Amygdala (tissue), 56 donors: ENCODE measurements at places on chromosomes 16 and 17.

DNA sequence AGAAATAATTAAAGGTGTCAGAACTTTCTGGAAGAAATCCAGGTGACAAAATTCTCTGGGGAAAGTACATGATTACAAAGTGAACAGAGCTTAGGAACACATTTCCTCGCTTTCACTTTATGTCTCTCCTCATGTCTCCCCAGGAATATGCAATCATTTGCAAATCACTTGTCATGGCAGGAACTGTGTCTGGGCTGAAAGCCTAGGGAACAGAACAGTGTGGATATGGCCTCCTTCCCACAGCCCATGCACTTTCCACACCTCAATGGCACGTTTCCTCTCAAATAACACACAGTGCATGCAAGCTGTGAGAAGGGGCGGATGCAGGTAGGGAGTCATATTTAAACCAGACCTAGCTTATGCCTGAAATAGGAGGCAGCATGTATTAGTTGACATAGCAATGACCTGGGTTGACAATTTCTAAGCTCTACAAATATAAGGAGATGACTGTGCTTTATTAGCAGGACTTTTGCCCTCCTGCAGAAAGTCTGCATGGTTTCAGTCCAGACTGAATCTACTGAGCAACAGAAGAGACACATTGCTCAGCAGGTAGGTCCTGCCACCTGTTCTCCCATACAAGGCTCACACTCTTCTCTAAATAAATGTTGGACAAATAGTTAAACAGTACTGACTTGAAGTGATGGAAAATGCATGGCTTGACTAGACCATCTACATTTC, 236.0 kb upstream of the ELAC2 start:
- DNase-seq = no peak

GRCh38 chr17:70552230-70552981, 383.1 kb downstream of the KCNJ2 start:
- DNase-seq = no peak

DNA sequence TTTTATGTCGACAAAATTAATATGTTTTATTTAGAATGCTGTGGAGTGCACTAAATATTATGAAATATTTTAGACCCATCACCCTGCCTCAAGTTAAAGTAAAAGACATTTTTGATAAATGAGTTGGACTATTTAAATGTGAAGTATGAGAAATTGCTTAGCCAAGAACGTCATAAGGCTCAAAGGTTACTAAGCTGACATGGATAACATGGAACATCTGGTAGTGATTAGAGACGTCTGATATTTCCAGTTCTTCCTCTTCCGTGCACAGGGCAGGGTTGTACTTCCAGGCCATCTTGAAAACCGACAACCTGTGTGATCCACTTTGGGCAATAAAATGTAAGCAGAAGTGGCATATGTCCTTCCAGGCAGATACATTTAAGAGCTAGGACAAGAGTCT, 7.2 kb upstream of the CCL8 start:
- DNase-seq = no peak

DNA sequence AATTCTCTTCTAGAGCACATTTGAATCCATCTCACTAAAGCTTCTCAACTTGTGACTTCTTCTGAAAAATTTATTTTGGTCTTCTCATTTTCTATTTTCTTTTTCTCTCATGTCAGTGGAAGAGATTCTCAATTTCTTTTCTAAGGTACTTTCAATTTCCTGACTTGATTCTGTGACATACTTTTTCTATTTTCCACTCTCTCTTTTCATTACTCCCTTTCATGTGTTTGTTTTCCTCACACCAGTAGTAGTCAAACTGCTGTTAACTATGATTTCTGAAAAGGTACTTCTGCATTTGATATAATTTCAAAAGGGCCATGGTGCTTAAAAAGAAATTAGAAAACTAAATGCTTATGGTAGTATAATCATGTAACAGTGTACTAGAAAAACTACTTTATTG, 41.9 kb downstream of the NFAT5 start:
- no peak for DNase-seq

DNA sequence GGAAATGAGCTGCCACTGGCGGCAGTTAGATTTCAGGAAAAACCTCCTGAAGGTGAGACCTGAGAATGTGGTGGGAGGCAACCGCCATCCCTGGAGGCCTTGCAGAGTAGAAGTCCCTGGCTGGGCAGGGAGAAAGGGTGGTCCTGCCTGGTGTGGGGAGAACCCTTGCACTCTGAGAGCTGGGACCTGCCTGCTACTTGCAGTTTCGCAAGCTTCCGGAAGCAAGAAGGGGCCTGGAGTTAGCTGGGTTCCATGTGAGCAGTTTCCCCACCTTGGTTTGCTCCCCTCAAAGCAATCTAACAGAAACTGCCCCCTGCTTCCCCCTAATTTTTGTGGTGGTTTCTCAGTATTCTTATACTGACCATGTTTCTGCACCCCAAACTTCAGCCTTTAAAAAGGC, 6.5 kb downstream of the ZNF629 start:
- no peak for DNase-seq

DNA sequence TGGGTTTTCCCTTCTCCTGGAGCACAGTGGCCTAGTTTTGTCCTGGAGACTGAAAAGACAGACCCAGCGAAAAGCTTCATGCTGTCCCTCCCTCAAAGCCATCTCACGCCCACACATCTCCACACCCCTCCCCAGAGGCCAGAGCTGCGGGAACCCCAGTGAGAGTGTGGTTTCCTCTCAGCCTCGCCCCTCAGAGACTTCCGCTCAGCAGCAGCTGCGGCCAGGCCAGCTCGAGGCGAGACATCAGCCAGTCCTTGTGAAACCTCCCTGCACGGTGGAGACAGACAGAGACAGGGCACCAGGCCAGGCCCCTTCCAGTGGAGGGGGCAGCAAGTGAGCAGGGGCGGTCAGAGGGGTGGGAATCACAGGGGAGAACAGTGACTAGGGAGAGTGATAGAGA, 77.0 kb upstream of the TNRC6C start:
- DNase-seq = peak; percentile 16

DNA sequence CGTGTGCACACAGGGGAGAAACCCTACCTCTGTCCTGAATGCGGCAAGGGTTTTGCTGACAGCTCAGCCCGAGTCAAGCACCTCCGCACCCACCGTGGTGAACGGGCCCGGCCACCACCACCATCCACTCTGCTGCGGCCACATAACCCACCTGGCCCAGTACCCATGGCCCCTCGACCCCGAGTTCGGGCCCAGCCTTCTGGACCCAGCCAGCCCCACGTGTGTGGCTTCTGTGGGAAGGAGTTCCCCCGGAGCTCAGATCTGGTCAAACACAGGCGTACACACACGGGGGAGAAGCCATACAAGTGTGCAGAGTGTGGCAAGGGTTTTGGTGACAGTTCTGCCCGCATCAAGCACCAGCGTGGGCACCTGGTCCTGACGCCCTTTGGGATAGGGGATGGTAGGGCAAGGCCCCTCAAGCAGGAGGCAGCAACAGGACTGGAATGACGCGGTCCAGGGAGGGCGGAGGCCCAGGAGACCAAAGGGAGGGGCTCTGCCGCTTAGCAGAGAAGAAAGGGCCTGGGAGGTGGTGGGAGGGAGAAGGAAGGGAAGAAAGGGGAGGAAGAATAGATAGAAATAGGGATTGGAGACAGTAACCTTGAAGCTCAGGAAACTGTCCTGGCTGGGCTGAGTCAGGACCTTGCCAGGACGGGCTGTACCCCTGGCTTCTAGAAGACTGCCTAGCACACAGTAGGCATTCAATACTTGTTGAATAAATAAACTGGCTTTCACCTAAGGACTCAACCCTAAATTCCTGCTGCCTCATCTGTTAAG, 3.6 kb downstream of the ZNF48 start:
- DNase-seq = no peak

DNA sequence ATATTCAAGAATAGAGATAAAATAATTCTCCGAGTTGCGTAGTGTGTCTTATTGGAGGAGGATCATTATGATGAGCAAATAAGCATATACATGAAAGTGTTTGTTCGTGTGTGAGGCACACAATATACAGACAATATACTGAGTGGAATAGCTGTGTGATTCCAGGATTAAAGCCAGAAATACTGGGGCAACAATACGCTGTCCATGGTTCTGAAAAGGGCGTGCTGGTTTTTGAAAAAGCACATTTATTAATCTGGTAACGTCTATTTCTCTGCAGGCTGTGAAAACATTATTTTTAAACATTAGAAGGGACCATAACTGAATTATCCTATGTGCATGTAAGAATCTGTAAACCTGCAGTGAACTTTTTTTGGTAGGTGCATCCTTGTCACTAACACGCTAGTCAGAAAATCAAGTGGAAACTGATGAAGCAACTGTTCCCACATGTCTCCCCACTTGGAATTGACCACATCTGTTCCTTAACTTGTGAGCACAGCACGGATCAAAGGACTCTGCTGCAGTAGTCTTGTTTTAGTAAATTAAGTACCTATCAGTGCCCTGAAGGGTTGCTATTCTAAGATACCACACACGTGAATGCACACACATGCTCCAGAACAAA, 346.0 kb downstream of the GRIN2A start:
- DNase-seq = no peak

GRCh38 chr17:76446449-76447231, 6.3 kb downstream of the UBE2O start:
- no peak for DNase-seq

- no peak for DNase-seq
Measured at GRCh38 chr17:43615330-43616028, 46.2 kb downstream of the MEOX1 start.

DNA sequence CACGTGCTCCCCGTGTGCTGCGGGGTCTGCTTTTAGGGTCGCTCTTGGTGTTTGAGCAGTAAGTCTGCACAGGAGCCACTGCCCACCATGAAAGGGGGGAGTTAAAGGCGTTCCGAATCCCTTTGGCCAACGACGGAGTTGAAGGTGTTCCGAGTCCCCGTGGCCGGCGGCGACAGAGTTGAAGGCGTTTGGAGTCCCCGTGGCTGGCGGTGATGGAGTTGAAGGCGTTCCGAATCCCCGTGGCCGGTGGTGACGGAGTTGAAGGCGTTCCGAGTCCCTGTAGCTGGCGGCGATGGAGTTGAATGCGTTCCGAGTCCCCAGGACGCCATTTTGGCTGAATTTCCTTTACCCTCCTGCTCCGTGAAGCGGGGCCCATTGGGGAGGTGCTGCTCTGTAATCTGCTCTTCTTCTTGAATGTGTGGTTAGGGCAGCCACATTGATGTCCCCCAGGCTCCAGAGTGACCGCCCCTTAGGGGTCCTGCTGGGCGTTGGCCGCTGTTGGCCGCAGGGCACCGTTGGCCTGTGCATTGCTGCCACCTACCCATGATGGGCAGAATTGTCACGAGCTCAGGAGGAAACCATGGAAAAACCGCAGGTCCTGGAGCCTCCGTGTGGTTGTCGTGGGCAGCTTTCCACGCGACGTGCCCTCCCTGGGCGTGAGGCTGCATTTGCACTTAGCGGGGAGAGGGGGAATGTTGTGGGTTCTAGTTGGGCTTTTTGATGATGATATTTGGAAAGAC, 73.7 kb upstream of the ZNF750 start:
- DNase-seq = no peak

GRCh38 chr17:68763562-68763961, 162.4 kb upstream of the FAM20A start:
- no peak for DNase-seq

GRCh38 chr16:66254751-66255150, 111.7 kb upstream of the CDH5 start:
- no peak for DNase-seq

DNA sequence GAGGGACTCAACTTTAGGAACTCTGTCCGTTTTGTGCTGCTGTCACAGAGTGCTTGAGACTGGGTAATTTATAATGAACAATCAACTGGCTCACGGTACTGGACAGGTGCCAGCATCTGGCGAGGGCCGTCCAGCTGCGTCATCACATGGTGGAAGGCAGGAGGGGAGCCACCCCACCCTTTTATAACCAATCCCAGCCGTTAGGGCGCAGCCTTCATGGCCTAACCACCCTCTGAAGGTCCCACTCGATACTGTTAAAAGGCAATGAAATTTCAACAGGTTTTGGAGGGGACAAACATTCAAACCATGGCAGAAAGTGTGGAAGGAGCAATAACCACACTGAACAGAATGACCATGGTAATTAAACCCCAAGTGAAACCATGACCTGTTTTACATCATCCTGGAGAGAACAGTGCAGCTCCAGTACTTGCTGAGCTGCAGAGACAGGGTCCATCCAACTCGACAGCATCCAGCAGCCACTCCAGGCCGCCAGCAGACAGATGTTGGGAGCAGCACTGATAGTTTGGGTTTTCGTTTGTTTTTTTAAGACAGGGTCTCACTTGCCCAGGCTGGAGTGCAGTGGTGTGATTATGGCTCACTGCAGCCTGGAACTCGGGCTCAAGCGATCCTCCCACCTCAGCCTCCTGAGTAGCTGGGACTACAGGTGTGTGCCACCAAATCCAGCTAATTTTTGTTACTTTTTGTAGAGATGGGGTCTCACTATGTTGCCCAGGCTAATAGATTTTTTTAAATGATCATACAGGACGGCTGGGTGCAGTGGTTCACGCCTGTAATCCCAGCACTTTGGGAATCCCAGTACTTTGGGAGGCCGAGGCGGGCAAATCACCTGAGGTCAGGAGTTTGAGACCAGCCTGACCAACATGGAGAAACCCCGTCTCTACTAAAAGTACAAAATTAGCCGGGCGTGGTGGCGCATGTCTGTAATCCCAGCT, 11.0 kb downstream of the CHMP6 start:
- no peak for DNase-seq

- no peak for DNase-seq
Measured at GRCh38 chr16:65546353-65546791, 424.5 kb upstream of the CDH11 start.

GRCh38 chr17:50396261-50397110, 837 bp downstream of the LRRC59 start:
- no peak for DNase-seq

GRCh38 chr16:79092846-79093245, 507.7 kb downstream of the MAF start:
- DNase-seq = no peak

DNA sequence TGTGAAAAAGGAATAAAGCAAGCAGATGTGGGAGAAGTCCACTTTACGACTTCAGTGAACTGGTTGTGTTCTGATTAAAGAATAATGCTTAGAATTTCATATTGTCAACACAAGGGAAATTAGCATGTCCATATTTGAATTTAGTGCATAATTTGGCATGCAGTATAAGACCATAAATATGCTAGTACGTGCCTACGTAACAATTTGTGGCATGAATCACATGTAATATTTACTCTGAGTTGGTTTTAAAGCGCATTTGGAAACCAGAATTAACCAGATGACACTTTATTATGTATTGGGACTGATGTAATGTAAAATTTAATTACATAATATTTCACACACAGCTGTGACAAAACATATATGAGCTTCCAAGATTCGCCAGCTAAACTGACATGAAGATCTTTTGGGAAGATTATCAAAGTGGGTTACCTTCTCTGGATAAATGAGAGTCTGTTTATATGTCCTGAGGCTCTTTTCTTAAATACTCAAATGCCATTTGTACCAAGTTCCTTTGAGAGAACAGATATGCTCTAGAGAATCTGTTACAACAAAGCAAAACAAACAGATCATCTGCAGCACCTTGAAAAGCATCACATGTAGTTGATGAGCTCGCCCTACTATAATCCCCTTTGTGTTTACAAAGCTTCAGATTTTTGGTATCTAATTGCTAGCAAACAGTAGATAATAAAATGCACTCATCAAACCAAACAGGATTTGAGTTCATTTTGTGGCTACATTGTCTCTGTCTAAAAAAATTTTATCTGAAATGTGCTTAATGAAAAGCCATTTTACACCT, 1468.6 kb downstream of the CDH11 start:
- no peak for DNase-seq

GRCh38 chr16:73888840-73889490, 407.6 kb upstream of the PSMD7 start:
- DNase-seq = no peak
